ENCODE measurements at places on chromosomes 4 and X. TPM values are rescaled to one million over a fixed set of nuclear protein-coding genes. Genes with fewer than 3 reads are reported as not detected.

VGLL1 gene
- total RNA-seq, result not detected

GPR82 gene
- not detected for total RNA-seq

IL3RA gene
- total RNA-seq, result not detected

PASD1 gene
- total RNA-seq, result not detected

RAB40AL gene
- 0.21 TPM for total RNA-seq

GRCh38 chr4:152778656-152779512 lies 646 bp downstream of the TIGD4 start:
- peaks cover 4% of the 10 kb centered on the region for H3K27me3 ChIP-seq
- DNase-seq, result peak; percentile 47
- peaks cover 23% of the 10 kb centered on the region for H3K4me1 ChIP-seq
- peak overlapping the region; percentile 75 for H3K27ac ChIP-seq

DNA sequence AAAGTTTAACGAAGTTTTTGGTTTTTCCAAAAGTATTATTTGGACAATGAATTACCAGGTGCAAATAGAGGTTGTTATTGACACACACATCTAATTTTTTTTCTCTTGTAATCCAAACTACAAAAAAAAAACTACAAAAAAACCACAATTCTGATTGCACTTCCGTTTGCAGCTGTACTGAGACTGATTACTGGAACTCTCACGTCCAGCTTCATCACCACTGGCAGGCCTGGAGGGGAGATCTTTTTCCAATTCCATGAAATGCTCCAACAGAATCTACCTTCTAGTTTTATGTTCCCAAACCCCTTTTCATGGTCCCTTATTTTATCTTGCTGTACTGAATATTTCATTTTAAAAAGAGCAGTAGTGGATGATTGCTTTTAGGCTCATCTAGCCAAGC lies 1118.3 kb downstream of the C4orf33 start:
- no peaks in the 10 kb centered on the region for H3K36me3 ChIP-seq
- H3K27me3 ChIP-seq, result no peaks in the 10 kb centered on the region
- DNase-seq, result no peak

DNA sequence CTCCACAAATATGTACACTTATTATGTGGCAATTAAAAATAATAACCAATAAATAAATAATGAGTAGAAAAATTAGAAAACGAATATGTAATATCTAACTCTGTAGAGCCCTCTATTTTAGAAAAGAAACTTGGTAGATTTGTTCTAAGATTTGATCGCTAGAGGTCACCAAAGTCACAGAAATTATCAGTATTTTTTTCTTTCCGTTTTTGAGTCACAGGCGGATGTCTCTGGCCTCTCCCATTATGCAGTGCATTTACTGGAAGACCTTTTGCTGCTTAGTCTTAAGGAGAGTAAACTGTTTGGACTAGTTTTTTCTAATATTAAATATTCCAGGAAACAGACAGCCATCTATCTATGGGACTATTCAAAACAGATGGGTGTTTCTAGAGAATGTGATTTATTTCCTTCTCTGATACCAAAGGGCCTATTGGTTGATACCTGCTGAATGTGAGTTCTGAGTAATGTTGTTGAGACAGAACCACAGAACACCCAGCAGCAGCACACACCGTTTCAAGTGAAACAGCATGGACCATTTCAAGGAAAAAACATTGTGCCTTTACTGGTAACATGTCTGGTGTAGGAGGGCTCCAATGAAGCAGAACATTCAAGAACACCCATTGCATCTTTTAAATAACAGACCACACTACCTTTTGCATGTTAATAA lies 34.0 kb upstream of the GYPA start:
- no peaks in the 10 kb centered on the region for H3K36me3 ChIP-seq
- peak overlapping the region; percentile 24 for H3K27ac ChIP-seq
- peaks cover 15% of the 10 kb centered on the region for H3K4me1 ChIP-seq

DNA sequence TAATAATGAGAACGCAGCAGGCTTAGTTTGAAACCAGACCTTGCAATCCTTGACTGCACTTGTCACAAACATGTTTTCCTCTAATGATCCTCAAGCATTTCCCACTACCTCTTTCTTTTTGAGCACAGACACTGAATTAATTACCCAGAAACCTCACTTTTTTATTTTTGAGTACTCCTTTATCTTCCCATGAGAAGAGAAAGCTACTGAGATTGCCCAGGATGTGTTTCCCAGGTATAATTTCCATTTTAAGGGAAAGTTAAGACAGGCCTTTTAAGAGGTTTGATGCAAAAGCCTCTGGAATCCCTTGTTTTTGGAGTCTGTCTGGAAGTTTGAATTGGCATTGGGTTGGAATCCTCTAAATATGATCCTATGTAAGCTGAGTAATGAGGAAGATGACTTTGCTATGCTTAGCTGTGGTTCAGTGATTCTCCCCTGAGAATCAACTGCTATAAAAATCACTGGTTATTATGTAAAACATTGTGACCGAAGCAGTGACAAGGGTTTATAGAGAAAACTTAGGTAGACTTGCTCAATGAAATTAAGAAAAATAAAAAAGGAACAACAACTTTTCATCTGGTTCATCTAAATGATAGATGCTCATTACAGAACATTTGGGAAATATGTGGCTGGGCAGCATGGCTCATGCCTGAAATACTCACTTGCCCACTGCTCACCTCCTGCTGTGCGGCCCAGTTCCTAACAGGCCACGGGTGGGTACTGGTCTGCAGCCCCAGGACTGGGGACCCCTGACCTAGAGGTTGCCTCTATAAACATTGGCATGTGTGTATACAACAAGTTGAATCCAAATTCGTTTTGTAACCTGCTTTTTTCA lies 10.8 kb upstream of the RHOH start:
- no peak overlapping the region for H3K4me3 ChIP-seq
- H3K27ac ChIP-seq, result peak overlapping the region; percentile 18
- H3K27me3 ChIP-seq, result no peaks in the 10 kb centered on the region

DNA sequence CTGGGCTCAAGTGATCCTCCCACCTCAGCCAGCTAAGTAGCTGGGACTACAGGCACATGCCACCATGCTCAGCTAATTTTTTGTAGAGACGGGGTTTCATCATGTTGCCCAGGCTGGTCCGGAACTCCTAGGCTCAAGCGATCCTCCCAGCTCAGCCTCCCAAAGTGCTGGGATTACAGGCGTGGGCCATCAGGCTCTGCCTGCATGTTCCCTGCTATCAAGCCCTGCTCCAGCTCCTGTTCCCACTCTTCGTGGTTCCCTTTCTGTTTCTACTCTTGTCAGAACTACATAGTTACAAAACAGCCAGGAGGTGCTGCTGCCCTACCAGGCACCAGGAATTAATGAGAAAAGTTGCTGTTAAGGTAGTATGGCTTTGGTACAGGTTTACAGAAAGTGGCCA lies 8.7 kb downstream of the TIMP1 start:
- H3K27me3 ChIP-seq, result no peaks in the 10 kb centered on the region
- H3K4me3 ChIP-seq, result no peak overlapping the region
- DNase-seq, result no peak
- H3K36me3 ChIP-seq, result no peaks in the 10 kb centered on the region
- peaks cover 8% of the 10 kb centered on the region for H3K4me1 ChIP-seq
